Glutamatergic neuron (in vitro differentiated cells): ENCODE measurements at places on chromosomes 1 and 21.

DNA sequence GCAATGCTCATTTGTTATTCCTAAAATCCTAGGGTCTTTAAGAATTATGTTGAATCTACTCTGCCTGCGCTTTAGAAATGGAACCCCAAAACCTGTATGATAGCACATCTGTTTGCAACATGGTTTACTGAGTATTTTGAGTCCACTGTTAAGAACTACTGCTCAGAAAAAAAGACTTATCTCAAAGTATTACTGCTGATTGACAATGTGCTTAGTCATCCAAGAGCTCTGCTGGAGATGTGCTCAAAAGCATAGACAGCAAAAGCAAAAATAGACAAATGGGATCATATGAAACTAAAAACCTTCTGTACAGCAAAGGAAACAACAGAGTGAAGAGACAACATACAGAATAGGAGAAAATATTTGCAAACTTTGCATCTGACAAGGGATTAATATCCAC is 107.0 kb downstream of the CTH start:
- no peak for DNase-seq

DNA sequence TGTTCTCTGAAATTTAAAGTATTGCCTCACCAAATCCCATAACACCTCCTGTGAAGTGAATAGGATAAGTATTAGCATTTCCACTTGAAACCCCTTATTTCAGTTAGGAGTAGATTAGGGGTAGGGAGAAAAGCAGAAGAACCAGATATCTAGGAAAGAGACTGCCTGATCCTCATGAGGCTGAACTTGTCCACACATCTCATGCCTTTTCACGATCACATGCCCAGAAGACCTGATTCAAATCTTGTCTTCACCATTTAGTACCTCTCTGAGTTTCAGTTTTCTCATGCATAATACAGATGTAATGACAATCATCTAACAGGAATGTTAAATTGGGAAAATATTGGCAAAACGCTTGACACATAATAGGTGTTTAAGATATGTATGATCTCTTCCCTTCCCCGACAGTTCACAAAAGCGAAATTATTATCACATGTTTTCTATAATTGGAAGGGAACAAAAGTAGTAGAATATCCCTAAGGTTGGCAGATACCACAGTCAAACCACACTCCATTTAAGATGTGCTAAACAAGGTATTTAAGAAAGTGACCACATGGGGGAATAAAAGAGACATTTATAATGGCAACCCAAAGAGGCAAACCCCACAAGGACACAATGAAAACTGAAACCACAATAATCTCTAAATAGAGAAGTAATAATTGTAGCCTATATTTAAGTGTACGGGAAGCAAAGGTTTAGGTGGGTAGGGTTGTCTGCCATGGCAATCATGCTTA is 25.2 kb downstream of the GFI1 start:
- DNase-seq: no peak

GRCh38 chr1:145849356-145850160 is 4.1 kb downstream of the NUDT17 start:
- DNase-seq: no peak

DNA sequence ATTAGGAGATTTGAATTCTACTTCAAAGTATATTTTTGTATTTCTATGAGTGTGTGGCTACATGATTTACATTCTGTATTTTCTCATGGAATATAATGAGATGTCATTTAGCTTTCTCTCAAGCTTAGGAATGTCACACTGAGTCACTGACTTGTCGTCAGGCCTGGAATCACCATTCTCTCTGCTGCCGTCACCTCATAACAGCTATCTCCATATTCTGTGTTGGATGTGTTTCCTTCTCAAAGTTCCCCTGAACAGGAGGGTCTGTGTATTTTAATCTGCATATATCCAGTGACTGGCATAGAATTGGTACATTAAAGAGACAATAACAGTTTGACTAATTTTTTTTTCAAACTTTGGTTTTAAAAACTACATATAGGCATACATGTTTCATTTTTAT is 35.9 kb downstream of the LYPLAL1 start:
- DNase-seq: no peak

- DNase-seq: no peak
Observed at GRCh38 chr1:234000557-234001041, 96.1 kb downstream of the SLC35F3 start.

DNA sequence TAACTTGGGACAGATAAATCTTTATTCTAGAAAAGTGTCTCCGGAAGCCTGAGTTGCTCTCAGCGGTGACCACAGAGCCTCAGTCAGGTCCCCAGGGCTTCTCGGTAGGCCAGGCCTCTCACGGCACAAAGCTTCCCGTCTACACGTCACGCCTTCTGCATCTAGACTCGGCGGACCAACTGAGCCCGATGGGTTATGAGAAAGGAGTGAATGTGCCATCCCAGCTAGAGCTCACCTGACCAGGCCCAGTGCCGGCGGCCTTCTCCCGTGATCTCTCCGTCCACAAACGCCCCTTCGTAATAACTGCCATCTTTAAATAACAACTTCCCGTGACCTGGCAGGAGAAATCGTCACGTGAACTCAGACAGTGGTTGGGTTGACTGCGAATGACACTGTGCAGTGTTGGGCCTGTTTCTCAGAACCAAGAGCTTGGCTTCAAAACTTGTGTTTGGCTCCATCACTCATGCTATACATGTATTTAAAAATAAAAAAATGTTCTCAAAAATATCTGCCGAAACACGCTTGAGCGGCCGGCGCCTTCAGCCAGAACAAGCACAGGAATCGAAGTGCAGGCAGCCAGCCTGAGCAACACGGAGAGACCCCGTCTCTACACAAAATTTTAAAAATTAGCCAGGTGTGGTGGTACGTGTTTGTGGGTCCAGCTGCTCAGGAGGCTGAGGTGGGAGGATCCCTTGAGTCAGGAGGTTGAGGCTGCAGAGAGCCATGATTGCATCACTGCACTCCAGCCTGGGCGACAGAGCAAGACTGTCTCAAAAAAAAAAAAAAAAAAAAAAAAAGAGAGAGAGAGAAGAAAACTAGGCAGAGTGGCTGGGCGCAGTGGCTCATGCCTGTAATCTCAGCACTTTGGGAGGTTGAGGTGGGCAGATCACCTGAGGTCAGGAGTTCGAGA is 3.1 kb downstream of the MORN1 start:
- DNase-seq: no peak

DNA sequence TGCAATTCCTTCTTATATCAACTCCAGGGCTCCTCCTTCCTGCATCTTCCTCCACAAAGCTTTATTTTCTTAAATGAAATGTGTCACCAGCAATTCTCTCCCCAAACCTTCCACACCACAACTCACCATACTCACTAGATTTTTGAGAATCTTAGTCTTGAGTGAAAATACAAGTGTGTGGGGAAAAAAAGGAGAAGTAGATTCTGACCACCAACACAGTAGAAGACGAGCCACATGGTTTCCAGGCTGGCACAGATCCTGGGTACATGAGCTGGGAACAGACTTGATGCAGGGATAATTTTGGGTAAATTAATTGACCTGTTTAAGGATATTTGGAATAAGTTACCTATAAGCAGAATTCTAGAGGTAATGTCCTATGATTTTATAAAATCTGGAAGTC is 72.8 kb upstream of the KCNJ15 start:
- no peak for DNase-seq

- no peak for DNase-seq
Observed at GRCh38 chr1:167105271-167106118, 11.6 kb downstream of the STYXL2 start.

- no peak for DNase-seq
Observed at GRCh38 chr1:98044766-98045165, 123.9 kb upstream of the DPYD start.

DNA sequence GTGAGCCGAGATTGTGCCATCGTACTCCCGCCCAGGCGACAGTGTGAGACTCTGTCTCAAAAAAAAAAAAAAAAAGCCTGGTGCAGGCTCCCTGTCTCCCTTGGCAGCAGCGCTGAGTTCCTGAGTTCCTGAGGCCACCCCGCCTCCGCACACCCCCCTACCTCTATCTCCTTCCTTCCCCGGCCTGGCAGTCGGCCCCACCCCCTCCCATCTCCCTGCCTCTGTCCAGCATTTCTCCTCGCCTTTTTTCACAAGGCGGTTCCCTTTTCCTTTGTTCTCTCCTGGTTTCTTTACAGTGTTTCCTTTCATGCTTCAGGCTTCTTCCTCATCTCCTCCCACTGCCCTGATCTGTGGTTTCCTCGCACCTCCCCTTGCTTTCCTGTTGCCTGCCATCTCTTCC is 2.7 kb downstream of the RORC start:
- no peak for DNase-seq

GRCh38 chr1:59674595-59674994 is 140.2 kb upstream of the HOOK1 start:
- no peak for DNase-seq

DNA sequence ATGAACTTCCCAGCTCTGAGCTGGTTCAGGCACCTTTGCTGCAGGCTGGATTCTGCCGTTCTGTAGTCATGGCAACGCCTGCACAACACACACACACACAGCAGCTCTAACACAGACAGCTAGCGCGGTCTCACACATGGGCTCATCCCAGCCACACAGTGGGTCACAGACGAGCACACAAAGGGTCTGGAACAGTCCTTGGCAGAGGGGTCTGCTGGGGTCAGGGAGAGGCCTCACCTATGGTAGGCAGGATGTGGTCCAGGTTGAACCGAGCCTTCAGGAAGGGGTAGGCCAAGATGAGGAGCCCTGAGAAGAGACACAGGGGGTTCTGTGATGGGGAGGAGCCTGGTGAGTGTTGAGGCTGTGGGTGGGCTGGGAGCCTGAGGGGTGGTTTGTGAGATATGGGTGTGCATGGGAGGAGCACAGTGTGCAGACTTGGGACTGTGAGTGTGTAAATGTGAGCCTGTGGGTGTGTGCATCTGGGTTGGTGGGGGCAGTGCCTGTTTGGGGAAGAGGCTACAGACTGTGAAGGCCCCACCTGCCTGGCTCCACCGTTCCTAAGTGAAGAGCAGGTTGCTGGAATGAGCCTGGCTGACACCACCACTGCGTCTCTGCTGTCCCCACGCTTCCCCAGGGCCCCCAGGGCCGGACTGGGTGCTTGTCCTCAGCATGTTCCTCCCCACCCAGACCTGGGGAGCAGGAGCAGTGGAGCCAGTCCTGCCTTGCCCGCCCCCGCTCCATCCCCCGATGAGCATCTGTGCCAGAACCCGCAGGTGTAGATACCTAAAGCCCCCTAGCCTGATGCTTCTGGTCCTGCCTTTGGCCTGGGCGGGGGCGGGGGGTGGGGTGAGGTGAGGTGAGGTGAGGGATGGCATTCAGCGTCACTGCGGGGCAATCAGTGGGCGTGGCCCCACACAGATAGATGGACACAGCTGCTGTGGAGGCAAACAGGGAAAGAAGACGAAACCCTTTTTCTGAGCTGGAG is 1.5 kb downstream of the KNCN start:
- DNase-seq: peak; percentile 62

DNA sequence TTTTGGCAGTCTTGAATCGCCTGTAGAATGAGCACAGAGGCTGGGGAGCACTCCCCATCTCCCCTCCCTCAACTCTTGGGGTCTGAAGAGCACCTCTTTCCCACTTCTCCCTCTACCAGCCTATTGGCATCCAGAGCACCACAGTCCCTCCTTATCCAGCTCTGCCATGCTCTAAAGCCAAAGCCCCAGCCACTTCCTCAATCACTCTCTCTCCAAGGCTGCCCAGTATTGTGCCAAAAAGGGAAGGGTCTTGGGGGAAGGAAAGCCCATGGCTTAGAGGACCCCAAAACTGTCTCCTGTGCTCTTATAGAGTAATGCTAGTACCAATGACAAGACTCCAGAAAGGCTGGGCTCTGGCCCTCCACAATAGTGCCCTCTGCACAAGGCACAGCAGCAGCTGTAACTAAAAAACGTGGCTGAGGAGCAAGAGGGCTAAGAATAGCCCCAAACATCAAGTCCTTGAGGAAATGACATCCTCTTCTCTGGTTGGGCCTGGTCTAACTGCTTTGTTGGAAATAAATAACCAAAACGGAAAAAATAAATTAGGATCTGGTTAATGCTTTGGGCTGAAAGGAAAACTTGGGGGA is 28.4 kb downstream of the SLC27A3 start:
- no peak for DNase-seq

- no peak for DNase-seq
Observed at GRCh38 chr1:188949701-188950100, 1528.0 kb downstream of the BRINP3 start.
